H9 (cell line): ENCODE measurements at places on chromosomes 6 and 20. TPM values are rescaled to one million over a fixed set of nuclear protein-coding genes. Genes with fewer than 3 reads are reported as not detected.
A peak's percentile ranks its signal among the peaks of the same experiment; 100 is the strongest.

DNA sequence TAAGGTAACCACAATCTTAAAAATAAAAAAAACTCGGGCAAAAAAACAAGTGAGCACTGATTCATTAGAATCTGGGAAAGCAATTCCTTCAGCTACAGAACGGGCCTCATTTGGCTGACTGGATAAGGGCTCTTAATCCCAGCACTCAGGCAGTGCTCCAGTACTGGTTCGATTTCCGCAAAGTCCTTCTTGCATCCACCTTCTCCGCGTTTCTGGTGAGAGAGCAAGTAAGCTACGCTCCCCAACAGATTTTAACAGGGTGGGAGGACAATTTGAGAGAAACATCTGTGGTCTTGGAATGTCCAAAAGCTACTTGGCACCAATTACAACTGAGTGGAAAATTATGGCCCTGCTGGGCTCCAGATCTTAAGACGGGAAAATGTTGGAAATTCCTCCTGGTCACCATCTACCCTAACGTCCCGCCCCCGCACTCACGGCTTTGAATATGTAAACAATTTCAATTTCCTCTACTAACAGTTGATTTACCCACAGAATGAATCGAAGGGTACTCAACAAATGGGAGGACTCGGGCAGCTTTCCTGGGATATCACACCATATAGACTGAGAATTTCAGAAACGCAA is 18.1 kb upstream of the ZSCAN9 start:
- DNase-seq = peak; percentile 36

DNA sequence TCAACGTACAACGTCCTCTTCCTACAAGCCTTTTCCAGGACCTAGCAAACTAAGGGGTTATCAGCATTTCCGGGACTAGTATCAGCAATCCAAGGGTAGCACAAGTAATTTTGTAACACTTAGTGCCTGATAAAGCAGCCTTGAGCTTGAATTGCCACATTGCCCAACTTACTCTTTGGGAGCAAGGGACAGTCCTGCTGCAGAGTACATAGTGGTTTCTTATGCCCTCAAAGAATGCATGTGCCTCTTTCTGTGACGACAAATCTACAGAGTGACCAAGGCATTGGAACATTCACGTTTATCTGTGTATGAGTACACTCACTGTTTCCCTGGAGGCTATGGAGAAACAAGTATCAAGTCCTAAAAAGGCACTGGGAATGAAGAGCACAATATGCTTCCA is 3.2 kb upstream of the ID4 start:
- no peak for DNase-seq

CD93 gene
- total RNA-seq = not detected in 2 replicates

SPINT4 gene
- not detected in 2 replicates for total RNA-seq

GPR31 gene
- not detected in 2 replicates for total RNA-seq

SIRPG gene
- not detected in 2 replicates for total RNA-seq
